Dermis blood vessel endothelial cell (primary cell): ENCODE measurements at places on chromosomes 6 and 20. TPM values are rescaled to one million over a fixed set of nuclear protein-coding genes. Genes with fewer than 3 reads are reported as not detected.

Gene ULBP1
- total RNA-seq: 0.17 and 0.23 TPM in 2 replicates

Gene ADGRF4
- under 0.01 TPM in 1 of 2 replicates, not detected in the other for total RNA-seq

Gene CPNE5
- 12.9 and 14.0 TPM in 2 replicates for total RNA-seq

Gene BMP5
- not detected in 2 replicates for total RNA-seq

Gene FOXA2
- not detected in 2 replicates for total RNA-seq

Gene SPATA2
- total RNA-seq: 1.2 and 2.4 TPM in 2 replicates

Gene ERVFRD-1
- total RNA-seq: under 0.01 and 0.05 TPM in 2 replicates

Gene F13A1
- total RNA-seq: not detected in 2 replicates

Gene COL9A3
- 1.3 and 1.9 TPM in 2 replicates for total RNA-seq

Gene DNPH1
- total RNA-seq: 29.0 and 31.5 TPM in 2 replicates

Gene TFAP2C
- not detected in 2 replicates for total RNA-seq

Gene GPR6
- not detected in 2 replicates for total RNA-seq

Gene EEF1A2
- total RNA-seq: 5.0 and 5.3 TPM in 2 replicates

Gene FAM217A
- total RNA-seq: not detected in 2 replicates

Gene RIPPLY2
- 0.42 TPM in 1 of 2 replicates, not detected in the other for total RNA-seq

Gene ANGPT4
- not detected in 2 replicates for total RNA-seq

Gene NRSN1
- not detected in 2 replicates for total RNA-seq

Gene STMND1
- not detected in 2 replicates for total RNA-seq

Gene PACRG
- 0.14 and 0.17 TPM in 2 replicates for total RNA-seq

Gene KCNK16
- total RNA-seq: not detected in 2 replicates

Gene CALHM4
- not detected in 2 replicates for total RNA-seq

Gene RNF144B
- total RNA-seq: 77.1 and 89.2 TPM in 2 replicates

Gene KIAA1755
- total RNA-seq: 0.05 and 0.51 TPM in 2 replicates

Gene GRM1
- 0.05 TPM in 1 of 2 replicates, not detected in the other for total RNA-seq

Gene MAP7
- total RNA-seq: 0.34 and 1.1 TPM in 2 replicates

Gene TCF21
- not detected in 2 replicates for total RNA-seq
